ENCODE measurements at places on chromosomes 4 and X.

DNA sequence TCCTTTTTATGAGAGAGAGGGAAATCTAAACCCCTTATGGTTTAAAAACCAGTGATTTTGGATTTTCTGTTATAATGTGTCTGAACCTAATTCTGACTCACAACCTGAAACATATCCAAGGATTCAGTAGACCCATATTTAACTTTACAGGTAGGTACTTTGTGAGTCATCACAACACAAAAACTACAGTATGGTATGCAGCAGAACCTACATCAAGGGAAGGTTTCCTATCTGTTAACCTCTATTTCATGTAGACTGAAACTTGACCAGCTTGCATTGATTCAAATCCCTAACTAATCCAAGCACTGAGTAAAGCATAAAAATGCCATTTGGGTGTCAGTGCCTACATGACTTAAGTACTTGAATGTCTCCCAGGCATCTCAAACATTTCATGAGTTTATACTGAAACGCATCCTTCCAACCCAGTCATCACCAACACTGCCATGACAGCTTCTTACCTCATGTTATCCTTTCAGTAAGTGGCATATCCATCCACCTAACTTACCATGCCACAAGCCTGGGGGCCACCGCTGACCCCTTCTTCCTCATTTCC is 4.3 kb upstream of the ARHGAP10 start:
- no peak for DNase-seq

DNA sequence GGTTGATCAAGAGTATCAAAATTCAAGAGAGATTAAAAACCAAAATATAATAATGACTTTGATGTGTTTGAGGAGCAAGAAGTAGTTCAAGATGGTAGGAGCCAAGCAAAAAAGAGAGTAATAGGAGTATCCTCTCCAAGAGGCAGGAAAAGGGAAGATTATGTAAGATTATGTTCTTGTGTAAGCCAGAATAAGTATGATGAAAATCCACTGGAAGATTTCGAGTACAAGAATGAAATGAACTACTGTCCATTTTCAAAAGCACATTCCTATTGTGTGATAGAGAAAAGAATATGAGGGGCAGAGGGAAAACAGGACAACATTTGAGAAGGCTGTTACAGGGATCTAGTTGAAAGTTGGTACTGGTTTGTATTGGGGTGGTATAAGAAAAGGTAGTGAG is 659.6 kb upstream of the INTU start:
- DNase-seq: no peak

GRCh38 chr4:74479009-74479408 is 34.1 kb downstream of the AREG start:
- no peak for DNase-seq

GRCh38 chrX:43813898-43814297 is 68.4 kb downstream of the MAOB start:
- DNase-seq: no peak

GRCh38 chr4:102881343-102881742 is 12.6 kb downstream of the CISD2 start:
- DNase-seq: no peak

DNA sequence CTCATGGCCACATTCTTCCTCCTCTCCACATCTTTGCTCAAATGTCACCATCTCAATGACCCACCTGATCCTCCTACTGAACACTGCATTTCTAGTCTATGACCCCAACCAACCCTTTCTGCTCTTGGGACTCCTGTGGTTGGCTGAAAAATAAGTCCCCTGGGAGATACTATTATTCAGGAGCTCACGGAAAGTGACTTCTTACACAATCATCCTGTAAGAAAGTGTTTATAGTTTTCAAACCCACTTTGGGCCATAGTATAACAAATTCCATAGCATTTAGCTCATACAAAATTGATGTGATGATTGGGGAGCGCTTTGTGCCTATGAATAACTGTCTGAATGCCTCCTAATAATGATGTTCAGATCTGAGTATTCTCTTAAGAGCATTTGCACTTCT is 161.4 kb upstream of the HS3ST1 start:
- DNase-seq: no peak

GRCh38 chr4:29927895-29928294 is 792.3 kb upstream of the PCDH7 start:
- no peak for DNase-seq

- no peak for DNase-seq
These were observed 125.7 kb downstream of the FSTL5 start for GRCh38 chr4:162038112-162038511.

- DNase-seq: no peak
These were observed 19.2 kb downstream of the SUPT20HL2 start for GRCh38 chrX:24294619-24295018.

DNA sequence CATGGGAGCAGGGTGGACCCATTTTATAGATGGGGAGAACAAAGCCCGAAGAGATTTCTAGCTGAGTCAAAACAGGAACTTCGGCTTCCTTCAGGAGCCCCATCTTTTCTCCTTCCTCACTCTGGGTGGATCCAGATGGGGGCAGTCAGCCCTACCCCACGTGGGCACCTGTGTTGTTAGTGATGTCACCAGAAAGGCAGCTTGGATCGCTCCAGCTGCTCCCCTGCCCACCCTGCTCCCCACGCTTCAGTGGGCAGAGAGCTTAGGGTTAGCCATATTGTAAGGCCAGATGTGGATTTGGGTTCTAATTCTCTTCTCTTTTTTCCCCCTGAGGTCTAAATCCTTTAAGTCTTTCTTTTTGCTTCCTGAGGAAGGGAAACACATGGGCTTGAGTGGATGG is 132.3 kb upstream of the PJA1 start:
- no peak for DNase-seq

Measured in activated CD4-positive, CD25-positive, alpha-beta regulatory T cell treated with anti-CD3 and anti-CD28 coated beads, Interleukin-2, amount 50 U/mL, for 72 hours (primary cell).